ENCODE measurements at places on chromosomes 7 and 10.

- no peak for DNase-seq
Observed at GRCh38 chr7:36951257-36951697, 227.0 kb upstream of the AOAH start.

GRCh38 chr10:115830265-115830970 lies 442.6 kb downstream of the GFRA1 start:
- no peak for DNase-seq

GRCh38 chr7:145331076-145331475 lies 495.2 kb upstream of the TPK1 start:
- DNase-seq: no peak

DNA sequence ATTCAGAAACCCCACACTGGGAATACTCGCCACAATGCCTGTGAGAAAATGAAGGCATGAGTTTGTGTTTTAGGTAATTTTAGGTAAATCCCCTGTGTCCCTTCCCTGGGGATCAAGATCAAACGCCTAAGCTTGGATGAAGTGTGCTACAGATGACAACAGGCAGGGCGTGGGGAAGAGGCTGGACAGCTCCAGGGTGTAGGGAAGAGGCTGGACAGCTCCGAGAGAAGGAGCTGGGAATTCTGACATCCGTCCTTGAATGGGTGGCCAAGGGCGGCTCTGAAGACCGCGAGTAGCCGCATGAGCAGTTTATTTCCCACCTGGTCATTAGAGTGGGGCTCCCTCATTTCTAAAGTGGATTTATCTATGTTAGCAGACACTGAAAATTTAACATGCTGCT lies 109.7 kb downstream of the RAMP3 start:
- DNase-seq: no peak

- peak; percentile 26 for DNase-seq
Observed at GRCh38 chr10:46526682-46527038, 29.8 kb downstream of the GPRIN2 start.

DNA sequence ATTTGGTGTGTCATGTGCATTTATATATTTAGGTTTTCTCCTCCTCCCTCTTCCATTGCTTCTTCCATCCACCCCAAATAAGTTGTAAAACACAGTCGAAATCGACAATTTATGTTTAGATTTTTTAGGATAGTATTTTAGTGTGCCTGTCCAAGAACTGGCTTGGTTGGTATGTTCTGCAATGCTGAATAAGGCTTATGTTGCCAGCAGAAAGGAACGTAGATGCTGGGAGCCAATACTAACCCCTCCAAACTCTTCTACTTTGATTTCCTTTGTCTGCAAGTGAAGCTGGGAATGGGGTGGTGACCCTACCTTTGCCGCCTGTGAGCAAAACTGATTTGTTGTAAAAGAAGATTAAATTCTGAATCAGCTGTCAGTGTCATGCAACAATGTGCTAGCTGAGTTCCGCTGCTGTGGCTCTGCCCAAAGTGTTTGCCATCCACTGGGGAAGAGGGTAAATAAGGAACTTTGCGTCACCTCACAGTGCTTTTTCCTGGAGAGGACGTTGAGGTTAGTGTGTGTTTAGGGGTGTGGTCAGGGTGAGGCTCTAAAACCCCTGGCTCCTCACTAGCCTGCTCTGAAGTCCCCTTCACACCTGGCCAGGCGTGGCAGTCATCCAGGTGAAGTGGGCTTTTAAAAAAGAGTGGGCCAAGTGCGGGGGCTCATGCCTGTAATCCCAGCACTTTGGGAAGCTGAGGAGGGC lies 44.4 kb downstream of the TACC2 start:
- DNase-seq: no peak

DNA sequence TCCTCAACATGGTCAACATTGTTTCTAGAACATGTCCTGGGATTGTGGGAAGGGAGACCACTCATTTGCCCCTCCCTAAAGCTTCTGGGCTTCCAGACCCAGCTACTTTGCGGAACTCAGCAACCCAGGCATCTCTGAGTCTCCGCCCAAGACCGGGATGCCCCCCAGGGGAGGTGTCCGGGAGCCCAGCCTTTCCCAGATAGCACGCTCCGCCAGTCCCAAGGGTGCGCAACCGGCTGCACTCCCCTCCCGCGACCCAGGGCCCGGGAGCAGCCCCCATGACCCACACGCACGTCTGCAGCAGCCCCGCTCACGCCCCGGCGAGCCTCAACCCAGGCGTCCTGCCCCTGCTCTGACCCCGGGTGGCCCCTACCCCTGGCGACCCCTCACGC lies at the start of gene EPO:
Gene EPO, plus strand, starts transcription at position 190 of the 392 bp plus-strand sequence. CDS start 513 bp downstream, outside the sequence.
- DNase-seq: peak; percentile 26

GRCh38 chr10:31393844-31394243 lies 74.8 kb downstream of the ZEB1 start:
- DNase-seq: no peak

DNA sequence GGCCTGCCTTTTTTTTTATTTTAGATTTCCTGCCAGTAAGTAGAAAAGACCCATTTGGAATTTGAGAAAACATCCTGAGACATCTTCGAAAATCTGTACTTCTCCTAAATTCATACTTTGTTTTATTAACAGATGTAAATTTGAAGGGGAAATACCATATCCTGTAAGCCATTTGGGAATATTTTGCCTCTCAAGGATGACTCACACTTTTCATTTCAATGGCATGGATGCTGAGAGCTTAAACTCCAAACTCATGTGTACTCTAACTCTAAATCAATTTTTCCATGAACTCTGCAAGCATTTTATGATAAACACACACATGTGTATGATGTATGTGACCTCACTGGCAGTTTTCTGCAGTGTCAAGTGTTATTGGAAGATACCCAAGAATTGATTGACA lies 89.0 kb downstream of the SEMA3A start:
- no peak for DNase-seq

GRCh38 chr7:778968-779451 lies 51.9 kb upstream of the PRKAR1B start:
- no peak for DNase-seq

DNA sequence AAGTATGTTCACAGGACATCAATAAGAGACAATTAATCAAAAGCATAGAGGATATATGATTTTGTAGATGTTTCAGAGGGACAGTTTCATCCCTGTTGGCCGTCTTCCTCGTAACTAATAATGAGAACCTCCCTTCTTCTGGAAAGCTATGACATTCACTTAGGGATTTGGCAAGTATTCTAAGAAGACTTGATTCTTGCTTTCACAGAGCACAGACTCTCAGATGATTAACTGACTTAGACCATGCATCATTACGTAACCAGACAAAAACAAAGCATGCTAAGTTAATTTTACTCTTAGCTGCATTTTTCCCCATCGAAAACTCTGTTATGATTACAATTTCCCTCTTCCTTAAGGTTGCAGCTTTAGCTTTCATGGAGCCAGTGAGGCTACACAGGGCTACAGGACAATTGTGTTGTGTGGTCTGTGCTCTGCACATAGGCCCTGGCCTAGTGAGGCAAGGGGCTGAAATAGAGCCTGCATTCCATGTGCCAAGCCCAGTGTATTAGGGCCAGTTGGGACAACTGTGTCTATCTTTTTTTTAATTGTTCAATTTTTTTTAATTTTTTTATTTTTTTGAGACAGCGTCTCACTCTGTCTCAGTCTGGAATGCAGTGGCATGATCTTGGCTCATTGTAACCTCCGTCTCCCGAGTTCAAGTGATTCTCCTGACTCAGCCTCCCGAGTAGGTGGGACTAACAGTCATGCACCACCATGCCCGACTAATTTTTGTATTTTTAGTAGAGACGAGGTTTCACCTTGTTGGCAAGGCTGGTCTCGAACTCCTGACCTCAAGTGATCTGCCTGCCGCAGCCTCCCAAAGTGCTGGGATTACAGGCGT lies 105.3 kb downstream of the PLXDC2 start:
- no peak for DNase-seq

DNA sequence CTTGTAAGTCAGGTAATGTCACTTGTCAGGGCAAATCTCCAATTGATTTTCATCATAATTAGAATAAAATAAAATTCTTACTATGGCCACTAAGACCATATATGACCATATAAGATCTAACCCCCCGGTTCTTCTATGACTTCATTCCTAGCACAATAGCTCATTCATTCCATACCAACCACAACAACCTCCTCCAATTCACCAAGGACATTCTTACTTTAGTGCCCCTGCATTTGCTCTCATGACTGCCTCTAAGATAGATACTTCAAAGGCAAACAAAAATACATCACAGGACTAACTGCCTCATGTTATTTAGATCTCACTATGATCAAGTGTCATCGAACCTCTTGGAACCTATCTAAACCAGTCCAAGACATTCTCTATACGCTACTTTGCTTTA lies 90.8 kb downstream of the SNX13 start:
- no peak for DNase-seq

DNA sequence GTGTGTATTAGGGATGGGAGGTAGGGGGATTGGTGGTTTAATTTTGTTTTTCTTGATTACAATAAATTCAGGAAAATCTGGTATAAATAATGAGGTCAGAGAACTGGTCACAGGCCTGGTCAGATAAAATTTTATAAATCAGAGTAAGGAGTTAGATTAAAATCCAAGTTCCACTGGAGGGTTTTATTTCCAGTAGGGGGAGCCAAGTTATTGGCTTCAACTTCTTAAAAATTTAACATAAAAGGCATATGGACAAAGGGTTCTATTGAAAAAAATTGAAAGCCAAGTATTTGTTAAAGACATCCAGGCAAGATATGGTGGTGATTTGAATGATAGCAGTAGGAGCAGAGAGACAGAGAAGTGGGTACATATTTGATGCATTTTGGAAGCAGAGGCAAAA lies 763.3 kb downstream of the SORCS1 start:
- no peak for DNase-seq

DNA sequence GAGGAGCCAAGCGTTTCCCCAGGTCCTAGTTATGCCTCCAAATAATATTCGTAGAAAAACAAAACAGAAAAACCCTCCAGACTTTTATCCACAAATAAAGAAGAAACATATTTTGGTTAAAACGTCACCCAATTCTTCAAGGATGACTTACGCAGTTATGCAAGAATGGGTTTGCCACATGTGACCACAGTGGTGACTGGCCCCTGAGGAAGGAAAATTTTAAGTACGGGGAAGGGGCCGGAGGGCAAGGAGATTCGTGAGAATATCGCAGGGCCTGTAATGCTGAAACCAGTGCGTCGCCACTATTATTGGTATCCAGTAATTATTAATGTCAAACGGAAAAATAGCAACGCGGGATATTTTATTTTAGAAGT lies 537 bp upstream of the MRPS24 start:
- no peak for DNase-seq

DNA sequence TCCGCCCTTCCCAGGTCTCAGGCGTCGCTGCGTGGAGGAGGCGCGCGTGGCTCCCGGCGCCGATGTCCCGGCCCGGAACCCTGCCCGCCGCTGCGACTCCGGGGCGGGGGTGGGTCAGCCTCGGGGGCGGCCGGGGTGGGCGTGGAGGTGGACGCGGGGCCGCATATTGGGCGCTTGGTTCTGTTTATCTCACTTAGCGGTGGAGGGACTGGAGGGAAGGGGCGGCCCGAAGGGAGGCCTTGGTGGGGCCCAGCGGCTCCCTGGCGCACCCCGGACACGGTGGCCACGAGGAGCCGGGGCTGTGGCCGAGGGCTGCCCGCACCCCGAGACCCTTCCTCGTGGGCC lies 8.6 kb downstream of the UNCX start:
- DNase-seq: no peak

- no peak for DNase-seq
Observed at GRCh38 chr10:1716839-1717238, 20.5 kb downstream of the ADARB2 start.

- no peak for DNase-seq
Observed at GRCh38 chr10:15787426-15787825, 67.7 kb upstream of the ITGA8 start.

DNA sequence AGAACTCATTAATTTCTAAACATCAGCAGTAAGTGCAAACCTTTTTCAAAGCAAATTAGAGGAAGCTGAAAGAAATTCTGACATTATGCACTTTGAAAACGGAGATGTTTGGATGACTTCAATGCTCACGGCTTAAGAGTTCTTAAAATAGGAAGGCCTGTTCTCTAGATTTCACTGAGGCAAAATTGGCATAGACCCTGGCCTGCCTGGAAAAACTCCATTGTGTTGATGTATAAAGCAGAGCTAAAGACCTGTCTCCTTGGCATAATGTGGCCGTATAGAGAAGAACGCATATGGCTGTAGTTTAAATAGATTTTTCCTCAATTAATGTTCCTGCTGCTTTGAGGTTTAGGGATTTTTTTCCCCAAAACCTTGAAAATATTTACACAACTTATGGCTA lies 24.5 kb upstream of the AGMO start:
- DNase-seq: no peak

DNA sequence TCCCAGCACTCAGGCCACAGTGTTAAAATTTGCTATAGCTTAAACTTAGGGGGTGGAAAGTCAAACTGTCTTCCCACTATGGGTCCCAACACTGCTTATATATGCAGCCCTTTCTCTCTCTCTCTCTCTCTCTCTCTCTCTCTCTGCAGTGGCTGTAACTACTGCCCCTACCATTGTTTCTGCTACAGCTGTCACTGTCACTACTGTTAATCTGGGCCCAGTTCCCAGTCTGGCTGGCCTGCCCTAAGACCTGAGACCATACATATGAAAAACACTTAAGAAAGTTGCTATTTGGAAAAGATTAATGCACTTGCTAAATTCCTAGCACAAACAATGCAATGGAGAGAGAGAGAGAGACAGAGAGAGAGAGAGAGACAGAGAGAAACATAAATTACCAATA lies 78.6 kb downstream of the THSD7A start:
- DNase-seq: no peak

DNA sequence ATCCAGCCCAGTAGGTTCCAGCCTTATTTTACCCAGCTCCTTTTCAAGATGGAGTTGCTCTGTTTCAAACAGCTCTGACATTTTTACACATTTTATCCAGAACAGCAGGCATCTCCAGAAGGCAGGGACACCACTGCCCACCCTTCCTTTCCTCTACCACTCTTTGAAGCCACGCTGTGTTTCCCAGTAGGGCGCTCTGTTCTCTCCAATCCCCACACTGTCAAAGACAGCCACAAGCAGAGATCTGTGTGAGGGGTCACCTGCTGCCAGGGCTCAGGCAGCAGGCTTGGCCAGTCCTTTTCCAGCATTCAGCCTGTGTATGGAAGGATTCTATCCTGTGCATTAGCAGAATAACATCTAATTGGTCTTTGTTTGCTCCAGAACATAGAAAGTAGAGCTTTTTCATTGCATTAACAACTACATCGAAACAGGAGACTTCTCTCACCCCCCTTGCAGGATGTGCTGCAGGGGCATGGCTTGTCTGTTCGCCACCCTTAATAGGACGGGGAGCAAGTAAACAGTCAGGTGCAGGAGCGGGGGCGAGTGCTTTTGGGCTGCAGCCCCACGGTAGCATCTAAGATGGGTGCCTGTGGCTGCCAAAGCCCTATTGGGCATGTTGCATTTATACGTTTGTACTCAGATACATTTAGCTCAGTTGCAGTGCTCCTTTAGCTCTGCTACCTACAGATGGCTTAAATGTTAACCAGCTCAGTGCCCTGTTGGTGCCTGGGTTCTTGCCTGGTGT lies 326.1 kb downstream of the GALNT17 start:
- peak; percentile 44 for DNase-seq

- DNase-seq: no peak
Observed at GRCh38 chr10:11351801-11352200, 259.6 kb downstream of the USP6NL start.

- no peak for DNase-seq
Observed at GRCh38 chr10:14688606-14689005, 86.1 kb downstream of the FAM107B start.

Measured in WTC11 (cell line).